ENCODE measurements at places on chromosomes 4 and X. TPM values are rescaled to one million over a fixed set of nuclear protein-coding genes. Genes with fewer than 3 reads are reported as not detected.

KIF4A gene
- total RNA-seq, result 5.1 TPM

BGN gene
- total RNA-seq, result 39.7 TPM

LRIT3 gene
- total RNA-seq, result 0.09 TPM

RRH gene
- total RNA-seq, result 0.18 TPM

CCNB3 gene
- 0.98 TPM for total RNA-seq

SAT1 gene
- 48.9 TPM for total RNA-seq

DMRTC1 gene
- total RNA-seq, result not detected

GALNTL6 gene
- 0.53 TPM for total RNA-seq

TEC gene
- total RNA-seq, result 0.40 TPM

FGFR3 gene
- 0.89 TPM for total RNA-seq

MAGEA11 gene
- total RNA-seq, result not detected

RP2 gene
- total RNA-seq, result 5.8 TPM

KIT gene
- 5.9 TPM for total RNA-seq

TBC1D8B gene
- 7.3 TPM for total RNA-seq
